ENCODE measurements at places on chromosomes 16 and 17.
A peak's percentile ranks its signal among the peaks of the same experiment; 100 is the strongest.

DNA sequence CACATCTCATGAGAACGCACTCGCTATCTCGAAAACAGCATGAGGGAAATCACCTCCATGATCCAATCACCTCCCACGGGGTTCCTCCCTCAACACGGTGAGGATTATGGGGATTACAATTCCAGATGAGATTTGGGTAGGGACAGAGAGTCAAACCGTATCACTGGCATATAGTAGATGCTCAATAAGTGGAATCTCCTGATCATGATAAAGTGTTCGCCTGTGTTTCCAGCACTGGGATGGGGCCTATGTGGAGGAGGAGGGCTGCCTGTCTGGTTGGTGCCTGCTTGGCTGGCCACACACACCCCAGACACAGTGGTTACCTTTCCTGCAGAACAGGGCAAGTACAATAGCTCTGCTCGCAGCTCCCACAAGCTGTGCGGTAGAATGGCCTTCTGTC, 6.1 kb upstream of the MGAT5B start:
- no peak for DNase-seq

- DNase-seq = no peak
These were observed 6.6 kb downstream of the ANKFN1 start for GRCh38 chr17:56159826-56160380.

GRCh38 chr17:80507965-80508364, 31.6 kb upstream of the NPTX1 start:
- DNase-seq = no peak

DNA sequence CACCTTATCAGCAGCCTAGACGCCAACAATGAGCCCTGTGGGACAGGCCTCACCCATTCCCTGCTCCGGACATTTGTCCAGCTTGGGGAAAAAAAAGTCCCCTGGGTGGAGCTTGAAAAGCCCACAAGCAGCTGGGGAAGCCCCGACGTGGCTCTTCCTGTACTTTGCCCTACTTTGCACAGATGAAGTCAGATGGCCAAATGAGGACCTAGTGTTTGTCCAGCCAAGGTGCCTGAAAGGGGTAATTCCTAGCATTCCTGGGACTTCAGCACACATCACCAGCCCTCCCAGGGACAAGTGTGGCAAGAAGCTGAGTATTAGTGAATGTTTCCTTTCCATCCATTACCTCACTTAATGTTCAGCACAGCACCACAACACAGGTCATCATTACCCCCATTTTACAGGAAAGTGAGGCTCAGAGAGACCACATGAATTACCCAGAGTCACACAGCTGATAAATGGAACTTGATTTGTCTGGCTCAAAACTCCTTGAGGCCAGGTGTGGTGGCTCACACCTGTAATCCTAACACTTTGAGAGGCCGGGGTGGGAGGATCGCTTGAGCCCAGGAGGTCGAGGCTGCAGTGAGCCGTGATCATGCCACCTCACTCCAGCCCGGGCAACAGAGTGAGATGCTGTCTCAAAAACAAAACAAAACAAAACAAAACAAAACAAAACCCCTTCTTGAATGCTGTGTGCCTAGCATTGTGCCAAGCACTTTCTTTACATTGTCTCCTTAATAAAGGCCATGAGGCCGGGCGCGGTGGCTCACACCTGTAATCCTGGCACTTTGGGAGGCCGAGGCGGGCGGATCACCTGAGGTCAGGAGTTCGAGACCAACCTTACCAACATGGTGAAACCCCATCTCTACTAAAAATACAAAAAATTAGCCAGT, 19.9 kb upstream of the PLLP start:
- DNase-seq = no peak

DNA sequence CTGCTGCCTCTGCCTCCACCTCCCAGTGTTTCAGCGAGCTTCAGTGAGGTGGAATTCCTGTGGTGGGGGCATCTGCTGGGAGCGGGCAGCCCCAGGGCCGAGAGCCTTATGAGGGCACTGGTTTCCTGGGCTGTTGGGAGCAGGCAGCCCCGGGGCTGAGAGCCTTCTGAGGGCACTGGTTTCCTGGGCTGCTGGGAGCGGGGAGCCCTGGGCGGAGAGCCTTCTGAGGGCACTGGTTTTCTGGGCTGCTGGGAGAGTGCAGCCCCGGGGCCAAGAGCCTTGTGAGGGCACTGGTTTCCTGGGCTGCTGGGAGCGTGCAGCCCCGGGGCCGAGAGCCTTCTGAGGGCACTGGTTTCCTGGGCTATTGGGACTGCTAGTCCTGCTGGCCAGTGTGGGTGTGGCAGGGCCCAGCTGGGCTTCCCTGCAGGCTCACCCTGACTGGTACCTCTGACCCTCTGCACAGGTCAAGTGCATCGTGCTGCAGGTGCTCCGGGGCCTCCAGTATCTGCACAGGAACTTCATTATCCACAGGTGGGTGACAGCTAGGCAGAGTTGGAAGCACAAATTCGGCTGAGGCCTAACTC, 5.6 kb downstream of the CDK10 start:
- DNase-seq = no peak

GRCh38 chr16:4241928-4242283, at the start of gene SRL:
SRL (minus strand) TSS chr16:4242080; CDS start chr16:4242067, 13 bp downstream.
- DNase-seq = no peak

DNA sequence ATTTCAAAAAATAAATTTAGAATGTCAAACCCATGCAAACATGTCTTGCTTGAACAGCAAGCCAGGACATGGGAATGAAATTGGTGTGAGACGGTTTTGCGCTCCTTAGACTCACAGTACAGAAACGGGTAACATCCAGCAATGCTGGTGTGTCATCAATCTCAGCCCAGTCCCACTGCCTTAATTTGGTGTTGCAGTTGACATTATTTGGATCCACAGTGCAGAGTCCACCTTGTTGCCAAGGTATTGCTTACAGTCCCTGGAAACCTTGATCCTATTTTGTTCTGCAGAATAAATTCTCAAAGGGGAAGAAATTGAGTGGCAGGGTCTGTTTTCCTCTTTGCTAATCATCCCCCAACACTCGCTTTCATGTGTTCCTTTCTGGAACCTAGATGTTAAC, 311.6 kb upstream of the MON1B start:
- no peak for DNase-seq

GRCh38 chr17:63247706-63248105, 198.4 kb downstream of the CYB561 start:
- DNase-seq = no peak

GRCh38 chr17:78394209-78394608, 15.8 kb downstream of the PGS1 start:
- no peak for DNase-seq

DNA sequence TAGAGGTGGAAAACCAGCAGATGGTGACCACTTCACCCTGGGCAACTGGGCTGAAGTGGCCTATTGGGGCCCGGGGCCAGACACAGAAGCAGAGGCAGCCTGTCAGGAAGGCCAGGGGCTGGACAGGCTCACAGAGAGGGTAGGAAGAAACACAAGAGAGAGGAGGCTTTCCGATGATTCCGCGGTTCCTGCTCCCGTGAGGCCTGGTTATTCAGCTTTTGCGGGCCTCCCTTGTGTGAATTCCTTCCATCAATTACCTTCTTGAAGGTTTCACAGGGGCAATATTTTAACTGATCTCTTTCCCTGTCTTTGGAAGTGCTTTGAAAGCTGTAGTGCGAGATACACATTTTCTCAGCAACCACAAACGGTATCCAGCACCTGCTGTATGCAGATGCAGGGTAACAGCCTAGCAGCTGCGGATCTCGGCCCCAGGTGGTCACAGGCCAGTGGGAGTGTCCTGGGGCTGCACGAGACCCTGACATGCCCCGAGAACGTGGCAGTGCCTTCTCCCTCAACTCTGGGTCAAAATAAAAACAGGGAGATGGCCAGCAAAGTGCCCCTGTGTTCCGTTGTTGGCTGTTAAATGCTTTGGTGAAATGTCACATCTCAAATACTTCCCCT, 11.6 kb upstream of the CMIP start:
- DNase-seq = no peak

- DNase-seq = no peak
These were observed 20.6 kb downstream of the HS3ST3B1 start for GRCh38 chr17:14321476-14321949.

DNA sequence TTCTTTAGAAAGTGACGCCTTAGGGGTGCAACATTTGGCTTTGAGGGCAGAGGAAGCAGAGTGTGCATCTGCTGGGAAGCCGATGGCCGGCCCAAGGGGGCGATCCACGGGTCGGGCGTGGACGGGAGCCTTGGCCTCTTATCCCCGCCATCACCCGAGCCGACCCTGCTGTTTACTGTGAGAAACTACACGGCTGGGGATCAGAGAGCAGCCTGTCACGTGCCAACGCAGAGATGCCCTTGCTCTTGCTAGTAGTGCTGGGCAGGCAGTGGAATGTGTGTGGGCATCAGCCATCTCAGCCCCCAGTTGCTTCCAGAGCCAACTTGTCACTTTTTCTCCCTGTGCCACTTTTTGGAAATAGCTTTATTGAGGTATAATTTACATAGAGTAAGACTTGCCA, 26.7 kb upstream of the ITGB4 start:
- no peak for DNase-seq

- no peak for DNase-seq
These were observed 224.0 kb upstream of the TNRC6C start for GRCh38 chr17:77734371-77735080.

- DNase-seq = no peak
These were observed 9.5 kb downstream of the SLC6A4 start for GRCh38 chr17:30225919-30226553.

- peak; percentile 38 for DNase-seq
These were observed 3.9 kb downstream of the TRPV2 start for GRCh38 chr17:16419074-16419928.

DNA sequence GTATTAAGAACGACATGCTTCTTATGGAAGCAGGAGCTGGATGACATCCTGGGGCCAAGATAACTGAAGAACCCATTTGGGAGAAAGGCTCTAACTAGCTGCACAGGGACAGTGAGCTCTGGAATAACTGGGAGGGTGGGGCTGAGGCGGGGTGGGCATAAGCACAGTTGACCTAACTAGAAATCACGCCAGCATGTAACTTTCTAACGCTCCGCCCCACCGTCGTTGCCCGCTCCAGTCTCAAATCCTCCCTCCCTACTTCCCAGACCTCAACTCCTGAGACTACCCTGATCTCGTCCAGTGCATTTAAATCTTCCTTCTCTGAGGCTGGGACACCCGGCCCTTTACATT, 436 bp downstream of the PHB1 start:
- no peak for DNase-seq

DNA sequence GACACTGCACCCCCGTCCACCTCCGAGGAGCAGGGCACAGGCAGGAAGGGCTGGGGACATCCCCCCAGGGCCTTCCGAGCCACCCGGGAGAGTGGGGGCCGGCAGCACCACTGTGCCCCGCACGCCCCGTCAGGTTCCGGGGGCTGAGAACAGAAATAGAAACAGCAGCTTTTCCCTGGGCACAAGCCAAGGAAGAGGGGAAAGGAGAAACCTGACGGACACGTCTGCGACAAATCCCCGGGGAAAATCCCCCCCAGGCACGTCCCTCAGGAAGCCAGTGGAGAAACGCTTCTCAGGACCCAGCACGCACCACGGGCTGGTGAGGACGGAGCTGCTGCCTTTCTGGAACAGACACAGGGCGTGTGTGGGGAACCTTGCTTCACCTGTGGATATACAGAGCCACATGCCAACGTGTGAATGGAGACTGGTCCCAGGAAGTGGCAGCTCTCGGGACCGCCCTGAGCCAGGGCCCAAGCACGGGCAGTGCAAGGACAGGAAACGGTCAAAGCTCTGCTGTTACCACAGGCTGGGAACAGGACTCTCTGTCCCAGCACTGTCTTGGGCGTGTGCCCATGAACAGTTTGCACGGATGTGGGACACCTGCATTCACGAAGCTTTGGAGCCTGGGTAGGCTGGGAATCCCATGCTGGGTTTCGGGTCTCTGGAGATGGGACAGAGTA, 1.2 kb upstream of the TMEM204 start:
- no peak for DNase-seq

DNA sequence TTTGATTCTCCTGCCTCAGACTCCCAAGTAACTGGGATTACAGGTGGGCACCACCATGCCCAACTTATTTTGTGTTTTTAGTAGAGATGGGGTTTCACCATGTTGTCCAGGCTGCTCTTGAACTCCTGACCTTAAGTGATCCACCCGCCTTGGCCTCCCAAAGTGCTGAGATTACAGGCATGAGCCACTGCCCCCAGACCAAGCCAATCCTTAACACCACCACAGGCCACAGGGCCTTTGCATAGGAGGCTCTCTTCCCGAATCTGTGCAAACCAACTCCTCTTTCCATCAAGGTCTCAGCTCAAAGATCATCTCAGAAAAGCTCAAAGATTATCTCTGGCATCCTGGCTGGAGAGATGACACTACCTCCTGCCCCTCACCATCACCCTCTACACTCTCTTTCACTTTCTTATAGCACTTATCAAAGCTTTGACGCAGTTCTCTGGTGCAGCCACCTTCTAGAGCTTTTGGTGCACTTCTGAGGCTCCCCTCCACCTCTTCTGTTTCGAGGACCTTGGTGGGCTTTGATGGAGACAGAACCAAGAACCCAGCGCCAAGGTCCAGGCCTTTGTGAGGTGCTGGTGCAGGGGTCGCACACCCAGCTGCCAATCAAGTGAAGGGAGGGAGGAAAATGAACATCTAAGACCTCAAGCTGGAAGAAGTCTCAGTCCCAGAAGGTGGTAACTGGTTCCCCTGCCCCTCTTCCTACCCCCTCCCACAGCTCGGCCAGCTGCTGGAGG, 23.2 kb upstream of the PHB1 start:
- no peak for DNase-seq

GRCh38 chr17:62398891-62399290, 18.5 kb downstream of the EFCAB3 start:
- no peak for DNase-seq

DNA sequence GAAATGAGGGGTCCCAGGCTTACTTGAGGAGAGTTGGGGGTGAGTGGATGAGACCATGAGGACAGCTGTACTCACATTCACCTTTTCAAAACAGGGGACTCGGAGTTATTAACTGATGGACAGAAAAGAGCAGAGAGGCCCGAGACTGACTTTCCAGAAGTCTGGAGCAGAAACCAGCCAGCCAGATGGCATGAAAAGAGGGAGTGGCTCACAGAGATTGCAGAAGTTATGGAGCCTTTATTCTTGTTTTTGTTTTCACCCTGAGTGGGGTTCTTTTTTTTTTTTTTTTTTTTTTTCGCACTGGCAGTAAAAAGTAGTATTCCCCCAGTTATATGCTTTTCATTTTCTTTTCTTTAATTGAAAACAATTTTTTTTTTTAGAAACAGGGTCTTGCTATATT, 18.9 kb downstream of the TVP23A start:
- no peak for DNase-seq

- no peak for DNase-seq
These were observed 146.6 kb downstream of the USP22 start for GRCh38 chr17:20896153-20896649.

- DNase-seq = no peak
These were observed 110.4 kb upstream of the PMFBP1 start for GRCh38 chr16:72282362-72282761.

GRCh38 chr17:38710985-38711384, 5.9 kb downstream of the MLLT6 start:
- DNase-seq = no peak

GRCh38 chr17:79011451-79012147, 2.0 kb upstream of the CANT1 start:
- DNase-seq = no peak

DNA sequence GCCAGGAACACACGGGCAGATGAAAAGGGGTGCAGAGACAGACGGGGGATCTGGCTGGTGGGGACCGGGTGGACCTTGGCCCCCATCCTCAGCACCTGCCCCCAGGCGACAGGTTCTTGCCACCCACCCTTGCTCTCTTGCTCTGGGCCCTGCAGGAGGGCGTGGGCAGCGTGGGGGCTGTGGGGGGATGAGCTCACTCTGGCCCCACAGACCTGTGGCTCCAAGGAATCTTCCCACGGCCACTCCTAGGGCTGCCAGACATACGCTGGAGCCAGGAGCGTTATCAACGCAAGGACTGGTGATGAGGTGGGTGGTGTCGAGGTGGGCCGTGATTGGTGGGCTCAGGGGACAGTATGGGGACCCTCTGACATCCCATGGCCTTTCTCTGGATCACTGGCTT, 6.3 kb downstream of the CTRB1 start:
- no peak for DNase-seq

Measured in stimulated activated CD8-positive, alpha-beta memory T cell treated with anti-CD3 and anti-CD28 coated beads, Interleukin-15, amount 100 ng/mL, for 1 hour (primary cell).